ENCODE measurements at places on chromosomes 12 and 14. TPM values are rescaled to one million over a fixed set of nuclear protein-coding genes. Genes with fewer than 3 reads are reported as not detected.

GRCh38 chr12:3810540-3810939 lies 57.6 kb upstream of the CRACR2A start:
- DNase-seq: no peak

- no peak for DNase-seq
These were observed 120.8 kb downstream of the DNAI7 start for GRCh38 chr12:25074113-25074512.

- no peak for DNase-seq
These were observed 92.9 kb downstream of the ARMH4 start for GRCh38 chr14:58059126-58059525.

DNA sequence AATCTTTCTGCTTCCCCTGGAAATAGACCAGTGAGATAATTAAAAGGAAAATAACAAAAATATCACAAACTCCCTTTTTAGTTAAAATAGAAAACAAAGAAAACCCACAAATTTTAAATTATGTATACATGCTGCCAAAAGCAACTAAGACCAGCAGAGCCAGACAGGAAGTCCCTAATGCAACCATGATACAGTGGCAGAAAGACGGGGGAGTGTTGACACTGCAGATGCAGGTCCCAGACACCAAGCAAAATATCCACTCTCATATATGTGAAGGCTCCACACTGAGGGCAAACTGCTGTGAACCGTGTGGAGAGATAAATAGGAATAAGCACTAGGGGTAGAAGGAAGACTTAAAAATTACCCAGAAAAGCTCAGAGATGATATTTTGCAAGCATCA lies 401.0 kb downstream of the BTG1 start:
- no peak for DNase-seq

- DNase-seq: peak; percentile 32
These were observed 294.6 kb downstream of the NUAK1 start for GRCh38 chr12:105843986-105844760.

DNA sequence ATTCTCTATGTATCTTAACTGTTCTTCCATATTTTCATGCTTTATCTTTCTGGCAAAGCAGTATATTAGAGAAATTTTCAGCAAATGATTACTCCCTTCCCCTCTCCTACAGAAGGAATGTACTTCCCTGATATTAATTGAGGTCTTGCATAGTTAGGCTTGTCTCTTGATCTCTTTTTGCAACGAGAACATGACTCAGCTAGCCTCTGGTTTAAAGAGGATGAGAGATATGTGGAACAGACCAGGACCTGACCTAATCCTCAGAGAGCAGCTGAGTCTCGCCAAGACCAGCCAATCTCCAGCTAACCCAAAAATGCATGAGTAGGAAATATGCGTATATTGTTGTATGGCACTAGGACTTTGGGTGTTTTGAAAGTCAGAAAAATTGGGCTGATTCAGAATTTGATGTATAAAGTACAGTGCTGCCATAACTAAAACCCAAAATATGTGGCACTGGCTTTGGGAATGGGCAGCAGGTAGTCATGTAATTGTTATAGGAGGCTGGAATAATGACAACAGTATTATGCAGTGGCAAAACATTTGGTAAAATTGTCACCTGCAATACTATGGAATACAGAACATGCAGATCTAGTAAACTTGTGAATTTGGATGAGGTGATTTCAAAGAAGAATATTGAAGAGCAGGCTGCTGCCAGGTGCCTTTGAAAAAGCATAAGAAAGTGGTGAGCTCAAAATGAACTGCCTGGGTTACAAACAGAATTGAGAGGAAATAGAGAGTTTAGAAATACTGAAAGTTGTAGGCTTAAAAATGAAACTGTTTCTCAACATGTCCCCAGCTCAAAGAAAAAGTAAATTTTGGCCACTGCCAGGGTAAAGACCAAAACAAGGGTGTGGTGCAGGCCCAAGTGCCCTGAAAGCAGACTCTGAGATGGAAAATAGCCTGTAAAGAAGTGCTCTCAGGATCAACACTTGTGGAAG lies 9.3 kb upstream of the USP15 start:
- no peak for DNase-seq

DNA sequence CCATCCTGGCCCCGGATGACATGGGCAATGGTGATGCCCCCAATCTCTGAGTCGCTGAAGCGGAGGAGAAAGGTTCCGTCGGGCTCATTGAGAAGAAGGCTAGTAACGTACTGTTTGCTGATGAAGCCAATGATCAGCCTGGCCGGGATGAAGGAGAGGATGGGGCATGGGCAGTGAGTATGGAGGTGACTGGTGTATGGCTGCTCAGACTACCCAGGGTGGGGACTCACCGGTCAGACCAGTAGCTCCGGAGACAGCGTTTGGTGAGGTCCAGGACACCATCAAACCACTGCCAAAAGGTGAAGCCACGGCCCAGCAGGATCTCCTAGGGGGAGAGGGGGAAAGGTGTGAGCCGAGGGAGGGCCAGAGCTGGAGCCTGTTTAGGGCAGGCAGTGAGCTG lies 10.9 kb downstream of the NAB2 start:
- DNase-seq: no peak

The TPCN1 gene
- total RNA-seq: 19.0 TPM

The TAS2R20 gene
- total RNA-seq: 10.4 TPM

The MRPL51 gene
- total RNA-seq: 59.9 TPM

The PPP1R13B gene
- 18.1 TPM for total RNA-seq
